Stimulated activated CD4-positive, alpha-beta T cell treated with anti-CD3 and anti-CD28 coated beads, TNF-alpha, amount 100 ng/mL, for 1 hour (primary cell): ENCODE measurements at places on chromosomes 1 and 21.

DNA sequence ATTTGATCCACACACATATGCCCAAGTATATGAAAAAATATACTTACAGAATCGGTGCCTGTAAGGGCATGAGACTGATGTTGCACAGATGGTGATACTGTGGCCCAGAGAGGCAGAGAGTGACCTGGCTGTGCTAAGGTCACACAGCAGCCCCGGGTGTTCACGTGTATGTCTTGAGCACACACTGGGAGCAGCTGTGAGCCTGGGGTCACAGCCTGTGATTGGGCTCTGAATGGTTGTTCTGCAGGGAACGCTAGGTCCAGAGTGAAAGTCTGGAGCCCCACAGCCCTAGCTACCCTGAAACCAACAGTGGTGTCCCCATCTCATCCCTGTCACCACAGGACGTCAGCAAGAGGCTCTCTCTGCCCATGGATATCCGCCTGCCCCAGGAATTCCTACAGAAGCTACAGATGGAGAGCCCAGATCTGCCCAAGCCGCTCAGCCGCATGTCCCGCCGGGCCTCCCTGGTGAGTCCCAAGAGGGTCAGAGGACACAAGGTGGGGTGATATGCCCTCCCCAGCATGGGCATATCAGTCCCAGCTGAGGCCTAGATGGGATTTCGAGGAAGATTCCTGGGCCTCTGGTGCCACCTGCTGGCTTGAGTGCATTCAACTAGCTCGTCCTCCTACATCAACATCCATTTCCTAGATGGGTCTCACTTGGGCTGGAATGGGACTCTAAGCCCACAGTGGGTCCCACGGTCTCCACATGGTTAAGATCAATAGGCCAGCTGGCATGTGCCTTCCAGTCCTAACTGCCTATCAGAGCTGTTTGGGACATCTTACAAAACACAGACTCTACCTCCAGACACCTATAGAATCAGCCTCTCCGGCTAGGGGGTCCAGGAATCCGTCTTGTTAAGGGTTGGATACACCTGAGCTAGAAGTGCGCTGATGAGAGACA is 19.7 kb downstream of the CDK18 start:
- DNase-seq = peak; percentile 43

GRCh38 chr21:35840197-35840799 is 220.0 kb downstream of the SETD4 start:
- DNase-seq = peak; percentile 8

DNA sequence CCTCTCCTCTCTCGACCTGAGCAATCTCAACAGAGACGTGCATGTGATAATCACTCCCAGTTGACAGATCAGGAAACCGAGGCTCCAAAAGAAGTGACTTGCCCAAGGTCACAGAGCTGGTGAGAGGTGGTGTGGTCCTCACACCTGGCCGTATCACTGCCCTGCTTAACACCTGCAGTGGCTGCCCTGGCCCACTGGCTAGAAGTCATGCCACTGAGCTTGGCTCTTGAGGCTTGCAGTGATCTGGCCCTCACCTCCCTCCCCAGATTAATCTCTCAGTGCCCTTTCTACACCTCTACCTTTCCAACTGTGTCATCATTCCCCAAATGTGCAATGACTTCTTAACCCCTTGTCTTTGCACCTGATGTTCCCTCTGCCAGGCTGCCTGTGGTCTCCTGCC is 38.8 kb downstream of the CDCP2 start:
- DNase-seq = no peak

- DNase-seq = no peak
Observed at GRCh38 chr1:9065213-9065751, 4.2 kb downstream of the SLC2A5 start.

DNA sequence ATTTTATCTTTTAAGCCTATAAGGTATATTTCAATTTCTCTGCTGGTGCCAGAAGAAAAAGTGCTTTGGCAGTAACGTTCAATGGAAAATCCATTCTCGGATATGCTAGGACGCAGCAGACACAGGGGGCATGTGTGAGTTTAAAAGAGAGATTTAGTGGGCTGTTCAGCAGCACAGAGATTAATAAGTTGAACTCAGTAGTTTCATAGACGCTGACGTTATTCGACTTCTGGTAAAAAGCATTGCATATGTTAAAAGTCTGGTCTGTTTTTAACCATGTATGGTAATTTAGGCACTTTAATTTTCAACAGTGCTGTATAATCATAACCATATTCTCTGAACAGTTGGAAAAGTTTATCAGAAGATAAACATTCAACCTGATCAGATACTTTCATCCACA is 99.6 kb downstream of the ATP6V1G3 start:
- DNase-seq = no peak

GRCh38 chr1:203038891-203039608 is 12.8 kb downstream of the PPFIA4 start:
- no peak for DNase-seq

- no peak for DNase-seq
Observed at GRCh38 chr1:10682108-10682445, 114.4 kb downstream of the CASZ1 start.

DNA sequence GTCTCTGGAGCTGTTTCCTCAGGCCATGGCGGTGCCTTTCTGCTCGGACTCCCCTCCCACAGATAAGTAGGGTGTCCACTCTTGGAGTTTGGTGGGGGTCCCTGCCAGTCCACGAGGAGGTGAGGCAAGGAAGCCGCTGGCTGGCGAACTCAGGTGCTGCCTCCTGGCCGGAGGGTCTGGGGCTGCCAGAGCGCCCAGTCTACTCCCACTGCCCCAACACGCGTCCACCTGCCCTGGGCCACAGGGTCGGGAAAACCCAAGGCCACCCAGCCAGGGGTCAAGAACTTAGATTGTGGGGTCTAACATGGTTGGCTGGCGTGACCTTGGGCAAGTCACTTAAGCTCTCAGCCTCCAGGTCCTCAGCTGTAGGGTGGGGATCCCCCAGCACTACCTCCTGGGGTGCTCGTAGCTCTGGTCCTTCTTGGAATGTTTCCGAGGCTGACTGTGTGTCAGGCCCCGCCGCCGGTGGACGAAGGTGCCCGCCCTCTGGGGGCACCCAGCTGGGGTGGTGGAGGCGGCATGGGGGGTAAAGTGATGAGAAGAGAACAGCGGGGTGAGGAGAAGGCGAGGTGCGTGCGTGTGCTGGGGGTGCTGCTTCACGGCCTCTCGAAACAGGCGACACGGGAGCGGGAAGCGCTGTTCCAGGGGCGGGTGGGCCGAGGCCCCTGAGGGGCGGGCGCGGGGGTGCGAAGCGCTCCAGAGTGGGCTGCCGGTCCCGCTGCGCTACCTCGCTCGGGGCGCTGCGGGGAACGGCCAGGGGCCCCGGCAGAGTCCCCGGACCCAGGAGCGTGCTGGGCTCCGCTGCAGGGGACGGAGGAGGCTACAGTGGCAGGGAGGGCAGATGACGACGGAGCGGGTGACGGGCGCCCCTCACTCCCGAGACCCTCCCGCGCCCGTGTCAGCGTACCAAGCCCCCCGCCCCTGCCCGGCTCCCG is 1.2 kb downstream of the SH2D5 start:
- no peak for DNase-seq

GRCh38 chr1:13782634-13783360 is 82.8 kb downstream of the PRDM2 start:
- DNase-seq = no peak

- DNase-seq = no peak
Observed at GRCh38 chr1:111742938-111743549, 3.8 kb upstream of the INKA2 start.

DNA sequence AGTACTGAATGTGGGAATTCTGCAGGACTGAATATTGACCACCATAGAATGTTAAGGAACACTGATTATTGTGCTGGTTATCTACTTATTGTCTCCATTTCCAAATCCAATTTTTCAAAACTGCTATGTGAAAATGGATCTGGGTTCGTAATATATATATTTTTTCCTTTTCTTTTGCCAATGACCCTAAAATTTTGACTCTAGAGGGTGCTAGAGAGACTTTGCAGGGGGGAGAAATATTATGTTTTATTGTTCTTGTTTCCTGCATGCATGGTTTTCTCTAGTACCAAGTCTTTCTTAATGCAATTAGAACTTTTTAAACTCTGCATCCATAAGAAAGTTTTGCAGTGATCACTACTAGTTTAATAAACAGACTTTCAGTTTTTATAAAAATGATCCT is 1256.9 kb downstream of the BRINP3 start:
- DNase-seq = no peak

DNA sequence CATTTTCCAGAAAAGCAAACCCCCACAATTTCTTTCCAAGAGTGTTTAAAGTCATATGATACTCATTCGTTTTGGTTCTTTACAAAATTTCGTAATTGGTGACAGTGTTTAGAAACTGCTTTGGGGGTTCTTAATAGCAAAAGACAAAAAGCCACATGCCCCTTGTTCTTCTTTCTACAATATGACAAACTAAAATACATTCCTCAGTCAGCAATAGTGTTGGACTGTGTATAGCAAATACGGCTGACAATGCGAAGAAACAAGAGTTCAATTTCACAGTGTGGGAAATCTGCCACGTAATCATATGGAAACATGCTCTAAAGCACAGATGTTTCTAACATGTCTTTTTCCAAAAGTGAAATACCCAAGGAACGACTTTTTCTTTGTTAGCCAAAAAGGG is 7.6 kb upstream of the IFNAR1 start:
- no peak for DNase-seq

GRCh38 chr1:89781494-89782126 is 39.2 kb upstream of the LRRC8D start:
- DNase-seq = peak; percentile 17

GRCh38 chr21:36322083-36322424 is 2.1 kb downstream of the MORC3 start:
- DNase-seq = no peak

DNA sequence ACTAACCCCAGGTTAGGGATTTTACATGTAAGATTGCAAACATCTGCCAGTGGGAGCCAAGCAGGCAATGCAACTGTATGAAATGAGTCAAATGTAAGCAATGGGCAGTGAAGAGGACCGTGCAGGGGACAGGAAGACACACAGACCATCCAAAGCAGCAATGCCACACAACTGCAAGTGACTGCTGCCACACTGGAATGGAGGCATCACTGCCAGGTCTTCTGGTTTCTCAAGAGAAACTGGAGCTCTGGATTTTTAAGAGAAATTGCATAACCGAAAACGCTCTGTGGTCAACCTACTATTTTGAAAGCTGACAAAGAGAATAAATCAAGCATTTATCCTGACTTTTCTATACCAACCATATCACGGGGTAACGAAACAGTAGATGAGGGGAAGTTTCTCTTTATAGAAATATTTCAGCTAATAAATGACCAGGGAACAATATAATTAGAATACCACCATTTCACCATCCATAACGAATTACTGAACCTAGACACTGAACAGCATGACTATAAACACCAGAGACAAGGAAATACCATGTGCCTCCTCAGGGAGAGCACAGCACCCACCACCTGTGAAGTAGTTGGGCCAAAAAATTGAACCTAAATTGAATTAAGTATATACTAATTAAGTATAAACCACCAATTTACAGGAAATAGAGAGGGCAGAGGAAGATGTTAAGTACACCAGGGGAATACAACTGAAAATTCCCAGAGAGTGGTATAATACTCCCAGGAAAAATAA is 4.4 kb downstream of the AK2 start:
- no peak for DNase-seq

GRCh38 chr1:218665221-218665620 is 320.1 kb downstream of the TGFB2 start:
- DNase-seq = no peak

DNA sequence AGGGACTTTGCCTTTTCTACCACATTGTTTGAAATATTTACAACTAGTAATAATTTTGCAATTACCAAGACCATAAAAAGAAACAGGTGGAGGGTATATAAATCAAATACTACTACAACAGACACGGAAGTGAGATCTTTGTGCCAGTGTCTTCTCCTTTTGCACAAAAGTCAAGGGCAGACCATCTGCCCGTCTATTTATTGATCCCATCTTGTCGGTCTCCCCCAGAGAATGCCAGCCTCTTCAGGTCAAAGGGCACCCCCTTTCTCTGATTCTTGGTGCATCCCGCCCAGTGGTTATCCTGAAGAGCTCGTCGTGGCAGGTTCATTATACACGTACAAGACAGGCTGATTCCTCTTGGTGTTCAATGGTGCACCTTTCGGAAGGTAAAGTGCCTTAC is 4.8 kb upstream of the PDE9A start:
- DNase-seq = no peak

GRCh38 chr1:21296509-21297354 is 6.5 kb upstream of the ECE1 start:
- no peak for DNase-seq

DNA sequence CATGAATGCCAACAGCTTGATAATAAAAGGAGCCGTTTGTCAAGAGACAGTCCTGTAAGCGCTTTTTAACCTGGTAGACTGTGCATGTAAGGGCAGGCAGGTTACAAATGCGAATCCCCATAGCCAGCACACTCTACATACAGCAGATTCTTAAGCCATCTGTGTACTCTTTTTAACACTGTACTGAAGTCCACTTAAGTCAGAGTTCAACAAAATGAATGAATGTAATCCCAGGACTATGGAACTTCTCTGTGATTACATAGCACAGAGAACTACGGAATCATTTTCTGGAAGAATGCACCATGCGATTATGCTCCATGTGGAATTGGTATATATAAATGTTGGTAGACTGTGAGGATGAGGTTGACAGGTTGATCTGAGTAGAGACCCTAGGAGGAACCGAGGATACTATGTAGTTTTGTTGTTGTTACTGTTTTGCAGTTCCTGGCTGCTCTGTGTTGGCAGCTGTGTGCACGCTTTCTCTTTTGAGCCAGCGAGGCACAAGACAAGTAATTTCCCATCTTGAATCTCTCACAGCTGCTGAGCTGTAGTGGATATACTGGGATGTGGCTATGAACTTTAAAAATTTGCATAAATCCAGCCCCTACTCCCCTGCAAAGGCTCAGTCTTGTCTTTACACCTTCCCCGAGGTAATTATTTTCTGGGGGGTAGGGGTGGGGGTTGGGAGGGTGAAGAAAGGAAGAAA is 21.9 kb downstream of the LRRC8D start:
- DNase-seq = no peak

- DNase-seq = no peak
Observed at GRCh38 chr1:67367370-67368045, 59.8 kb downstream of the IL12RB2 start.

DNA sequence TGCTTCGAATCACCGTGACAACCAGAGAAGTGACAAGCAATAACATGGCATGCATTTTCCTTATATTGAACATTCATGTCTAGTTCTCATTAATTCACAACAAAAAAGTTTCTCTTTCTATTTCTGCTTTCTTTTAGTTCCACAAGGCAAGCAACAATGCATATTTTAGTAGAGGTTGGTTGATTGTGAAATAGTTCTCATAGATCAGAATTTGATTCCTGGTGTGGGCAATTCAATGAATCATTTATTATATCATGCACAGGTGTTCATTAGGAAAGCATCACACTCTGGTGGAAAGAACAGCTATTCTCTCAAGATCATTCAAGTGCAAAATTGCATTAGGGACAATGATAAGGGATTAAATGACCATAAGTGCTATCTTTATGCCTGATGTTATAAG is 980.9 kb downstream of the BRINP3 start:
- no peak for DNase-seq

GRCh38 chr1:94982398-94982797 is 55.5 kb upstream of the CNN3 start:
- no peak for DNase-seq

- DNase-seq = no peak
Observed at GRCh38 chr1:89736937-89737733, 83.7 kb upstream of the LRRC8D start.
